ENCODE measurements at places on chromosomes 16 and 17. TPM values are rescaled to one million over a fixed set of nuclear protein-coding genes. Genes with fewer than 3 reads are reported as not detected.

DNA sequence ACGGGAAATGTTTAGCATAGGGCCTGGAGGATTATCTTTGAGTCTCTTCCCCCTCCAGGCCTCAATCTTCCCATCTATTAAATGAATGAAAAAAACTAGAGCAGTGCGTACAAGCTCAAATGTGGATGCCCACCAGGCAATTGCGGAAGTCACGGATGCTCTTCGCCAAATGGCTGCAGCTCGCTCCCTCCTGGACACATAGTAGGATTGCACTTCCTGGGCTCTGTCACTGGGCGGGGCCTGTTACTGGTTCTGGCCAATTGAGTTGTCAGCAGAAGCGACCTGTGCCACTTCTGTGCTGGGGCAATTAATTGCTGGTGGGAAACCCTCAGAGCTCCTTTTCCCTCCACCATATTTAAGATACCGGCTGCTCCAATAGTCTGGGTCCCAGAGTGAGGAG is 168.2 kb upstream of the IRX6 start:
- no peak for DNase-seq

- DNase-seq, result no peak
These were observed at the start of gene RAC3 for GRCh38 chr17:82031303-82031884. TSS of gene RAC3 (plus strand) at chr17:82031678. CDS start at chr17:82031762, 84 bp downstream.

- no peak for DNase-seq
These were observed 4.7 kb upstream of the CMTR2 start for GRCh38 chr16:71293919-71294318.

DNA sequence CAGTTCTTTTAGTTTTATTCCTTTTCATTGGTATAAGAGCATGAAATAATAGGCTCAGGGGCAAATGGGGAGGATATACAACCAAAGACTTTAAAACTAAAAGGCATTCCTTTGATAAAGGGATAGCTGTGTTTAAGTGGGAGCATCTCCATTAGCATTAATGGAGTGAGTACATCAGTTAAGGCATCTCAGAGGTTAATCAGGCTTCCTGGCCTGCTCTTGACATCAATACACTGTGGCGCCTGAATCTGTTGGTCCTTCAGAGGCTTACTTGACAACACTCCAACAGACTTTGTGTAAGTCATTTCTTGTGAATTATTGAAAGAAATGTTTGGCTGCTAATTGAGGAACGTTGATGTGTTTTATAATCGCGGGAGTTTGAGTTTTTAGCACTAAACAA is 230.7 kb downstream of the BCAS3 start:
- no peak for DNase-seq

DNA sequence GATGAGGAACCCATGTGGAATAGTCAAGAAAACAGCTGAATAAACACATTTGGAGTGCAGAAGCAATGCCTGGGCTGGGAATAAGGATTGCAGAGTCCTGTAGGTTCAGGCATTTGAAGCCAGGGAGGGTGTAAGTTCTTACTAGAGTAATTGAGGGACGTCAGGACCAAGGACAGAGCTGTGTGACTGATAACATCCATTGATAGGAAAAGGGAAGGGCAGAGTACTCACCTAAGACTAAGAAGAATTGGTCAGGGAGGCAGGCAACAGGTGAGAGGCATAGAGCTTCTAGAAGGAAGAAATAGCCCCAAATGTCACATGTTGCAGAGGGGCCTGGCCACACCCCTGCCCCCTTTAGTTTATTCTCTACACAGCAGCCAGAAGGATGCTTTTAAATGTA is 79.8 kb upstream of the TMEM132E start:
- no peak for DNase-seq

DNA sequence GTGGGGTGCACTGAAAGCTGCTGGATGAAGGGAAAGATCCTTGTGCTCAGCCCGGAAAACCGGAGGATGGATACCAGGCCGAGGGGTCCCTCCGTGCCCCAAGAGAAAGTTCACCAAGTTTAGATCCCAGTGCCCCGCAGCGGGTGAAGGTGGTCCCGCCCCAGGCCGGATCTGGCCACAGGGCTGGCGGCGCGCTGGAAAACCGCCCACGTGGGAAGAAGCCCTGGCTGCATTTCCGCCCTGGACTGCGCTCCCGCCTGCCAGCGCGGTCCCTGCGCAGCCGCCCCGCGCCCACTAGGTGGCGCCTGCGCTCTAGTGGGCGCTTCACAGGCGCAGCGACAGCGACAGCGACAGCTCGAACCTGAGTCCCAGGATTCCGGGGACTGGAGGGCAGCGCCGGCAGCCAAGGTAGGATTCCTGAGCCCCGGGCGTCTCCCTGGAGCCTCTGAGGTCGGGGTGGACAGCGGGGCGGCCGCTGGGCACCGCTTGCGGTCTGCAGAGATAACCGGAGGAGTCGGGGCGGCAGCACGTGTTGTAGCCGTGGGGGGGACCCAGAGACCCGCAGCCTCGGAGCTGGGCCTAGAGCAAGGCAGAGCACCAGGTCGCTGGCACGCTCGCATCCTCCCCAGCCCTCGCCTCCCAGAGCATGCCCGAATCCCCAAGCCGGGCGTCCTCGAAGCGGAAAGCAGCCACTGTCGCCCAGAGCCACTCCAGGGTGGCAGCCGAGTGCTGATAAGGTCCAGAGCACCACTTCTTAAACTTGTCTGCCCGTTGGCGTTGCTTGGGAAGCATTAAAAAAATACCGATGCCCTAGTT is at the start of gene CHD9:
CHD9 (plus strand) TSS at position 322 of the 816 bp plus-strand sequence. CDS start 101,099 bp downstream, outside the sequence.
- DNase-seq, result peak; percentile 86

DNA sequence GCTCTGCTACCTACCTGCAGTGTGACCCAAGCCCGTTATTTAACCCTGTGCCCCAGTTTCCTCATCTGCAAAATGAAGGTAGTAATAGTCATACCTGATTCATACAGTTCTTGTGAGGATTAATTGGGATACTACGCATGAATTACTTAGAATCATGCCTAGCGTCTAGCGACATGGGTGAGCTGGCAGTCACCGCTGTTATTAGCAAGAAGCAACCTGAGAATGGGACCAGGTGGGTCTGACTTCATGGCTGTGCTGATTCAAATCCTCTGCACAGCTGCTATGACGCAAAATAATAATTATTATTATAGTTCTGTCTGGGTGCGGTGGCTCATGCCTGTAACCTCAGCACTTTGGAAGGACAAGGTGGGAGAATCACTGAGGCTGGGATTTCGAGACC is 7.9 kb downstream of the SOCS1 start:
- DNase-seq, result no peak

DNA sequence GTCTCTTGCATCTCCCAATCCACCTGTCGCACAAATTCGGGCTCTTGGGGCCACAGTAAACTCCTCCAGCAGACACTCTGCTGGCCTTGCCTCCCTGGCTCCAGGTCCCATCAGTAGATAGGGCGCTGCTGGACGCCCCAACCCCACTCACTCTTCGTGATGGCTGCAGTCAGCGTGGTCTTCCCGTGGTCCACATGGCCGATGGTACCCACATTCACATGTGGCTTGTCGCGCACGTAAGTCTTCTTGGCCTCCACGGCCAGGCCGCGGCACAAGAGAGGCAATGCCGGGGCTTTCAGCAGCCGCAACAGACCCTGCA is 428 bp downstream of the TUFM start:
- DNase-seq, result no peak

- DNase-seq, result peak; percentile 88
These were observed 972 bp downstream of the RSAD1 start for GRCh38 chr17:50479522-50480141.

DNA sequence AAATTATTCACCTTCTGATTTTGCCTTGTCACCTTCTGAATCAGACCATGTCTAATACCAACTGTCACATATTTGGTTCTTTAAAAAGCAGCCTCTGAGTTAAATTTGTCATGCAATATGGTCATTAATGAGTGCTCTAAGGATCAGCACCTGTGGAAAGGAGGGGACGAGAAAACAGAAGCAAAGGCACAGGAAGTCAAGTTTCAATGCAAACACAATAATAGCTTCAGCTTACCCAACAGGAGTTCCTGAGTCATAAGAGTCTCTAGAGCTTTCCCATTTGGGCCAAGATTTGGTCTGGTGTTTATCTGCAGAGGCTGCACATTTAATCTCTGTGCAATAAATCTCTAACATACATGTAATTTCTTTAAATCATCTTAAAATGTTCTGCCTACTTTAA is 889.8 kb downstream of the CDH8 start:
- DNase-seq, result no peak

- no peak for DNase-seq
These were observed 10.4 kb upstream of the COTL1 start for GRCh38 chr16:84628226-84628731.

- no peak for DNase-seq
These were observed 18.2 kb downstream of the MPP3 start for GRCh38 chr17:43814714-43815113.

- no peak for DNase-seq
These were observed 186.0 kb downstream of the COPRS start for GRCh38 chr17:31673076-31673475.

The SPAG5 gene
- 7.7 TPM for total RNA-seq

The BRICD5 gene
- total RNA-seq, result 3.8 TPM

The AP1G1 gene
- total RNA-seq, result 114 TPM

The CCL22 gene
- not detected for total RNA-seq

The EME1 gene
- not detected for total RNA-seq
